ENCODE measurements at places on chromosomes 1 and 21. TPM values are rescaled to one million over a fixed set of nuclear protein-coding genes. Genes with fewer than 3 reads are reported as not detected.

Gene VHLL
- 0.77 TPM for total RNA-seq

Gene GUCA2A
- not detected for total RNA-seq

Gene WDR3
- total RNA-seq, result 38.2 TPM

GRCh38 chr1:231861541-231862481 lies 235.2 kb downstream of the DISC1 start:
- DNase-seq, result peak; percentile 47

DNA sequence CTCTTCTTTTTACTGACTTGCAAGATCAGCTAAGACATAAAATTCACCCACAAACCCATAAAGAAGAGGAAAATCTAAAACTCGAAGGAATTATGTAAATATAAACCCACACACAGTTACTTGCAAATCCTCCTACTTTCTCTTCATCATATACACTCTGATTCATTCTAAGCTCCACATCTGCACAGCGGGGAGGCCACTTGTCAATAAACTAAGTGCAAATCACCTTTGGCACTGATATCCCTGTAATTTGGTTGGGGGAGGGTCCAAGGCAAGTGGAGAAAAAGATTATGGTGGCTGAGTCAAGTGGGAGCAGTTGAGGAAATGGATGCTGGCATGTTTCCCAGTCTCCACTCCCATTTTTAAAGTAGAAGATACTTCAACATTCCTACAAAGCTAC lies 596.5 kb downstream of the MATN1 start:
- no peak for DNase-seq

- no peak for DNase-seq
Measured at GRCh38 chr1:1315435-1315954, 7.1 kb downstream of the PUSL1 start.

Measured in bronchial epithelial cell (primary cell).